ENCODE measurements at places on chromosomes 5 and 9. TPM values are rescaled to one million over a fixed set of nuclear protein-coding genes. Genes with fewer than 3 reads are reported as not detected.

EGR1 gene
- 0.97 TPM for total RNA-seq

MTAP gene
- 57.4 TPM for total RNA-seq

STKLD1 gene
- 2.0 TPM for total RNA-seq

DNA sequence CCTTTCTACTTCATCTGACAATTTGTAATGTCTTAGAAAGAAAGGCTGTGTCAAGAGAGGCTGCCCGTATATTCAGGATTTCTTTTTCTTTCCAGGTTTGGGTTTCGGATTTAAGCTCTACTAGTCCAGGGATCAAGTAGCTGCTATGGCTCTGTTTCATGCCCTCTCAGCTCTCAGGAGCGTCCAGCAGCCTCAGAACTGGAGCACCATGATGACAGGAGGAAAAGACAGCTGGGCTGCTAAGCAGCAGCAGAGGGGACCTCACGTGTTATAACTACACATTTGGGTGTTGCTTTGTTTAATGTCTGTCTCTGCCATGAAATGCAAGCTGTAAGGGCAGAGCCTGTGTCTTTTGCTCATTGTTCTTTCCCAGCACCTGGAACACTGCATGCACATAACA lies 28.5 kb downstream of the TBC1D2 start:
- peaks cover 2% of the 10 kb centered on the region for H3K36me3 ChIP-seq
- H3K27me3 ChIP-seq = no peaks in the 10 kb centered on the region
- DNase-seq = no peak
- peaks cover 6% of the 10 kb centered on the region for H3K4me1 ChIP-seq
- H3K4me3 ChIP-seq = no peak overlapping the region

DNA sequence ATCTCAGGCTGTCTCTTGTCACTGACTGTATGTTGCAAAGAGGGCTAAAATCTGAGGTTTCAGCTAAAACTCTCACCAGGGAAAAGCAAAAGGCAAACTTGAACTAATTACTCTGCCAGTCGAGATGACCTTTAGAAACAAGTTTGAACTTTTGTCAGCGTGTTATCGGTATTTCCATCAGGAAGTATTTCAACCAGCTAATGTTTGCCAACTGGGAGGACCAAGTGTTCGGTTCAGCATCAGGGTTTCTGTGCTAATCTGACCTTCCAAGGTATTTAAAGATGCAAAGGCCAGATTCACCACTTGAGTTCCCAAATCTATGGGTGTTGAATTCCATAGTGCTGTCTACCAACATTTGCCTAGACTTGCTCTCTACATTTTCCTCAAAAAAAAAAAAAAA lies 230.5 kb downstream of the SLIT3 start:
- no peak overlapping the region for H3K4me3 ChIP-seq
- peaks cover 4% of the 10 kb centered on the region for H3K27me3 ChIP-seq
- H3K4me1 ChIP-seq = no peaks in the 10 kb centered on the region
- no peak for DNase-seq

- H3K27me3 ChIP-seq = no peaks in the 10 kb centered on the region
- H3K4me1 ChIP-seq = no peaks in the 10 kb centered on the region
- no peak overlapping the region for H3K4me3 ChIP-seq
- no peak for DNase-seq
- H3K36me3 ChIP-seq = no peaks in the 10 kb centered on the region
- no peak overlapping the region for H3K27ac ChIP-seq
These were observed 170.2 kb downstream of the RANBP17 start for GRCh38 chr5:171031977-171032376.

DNA sequence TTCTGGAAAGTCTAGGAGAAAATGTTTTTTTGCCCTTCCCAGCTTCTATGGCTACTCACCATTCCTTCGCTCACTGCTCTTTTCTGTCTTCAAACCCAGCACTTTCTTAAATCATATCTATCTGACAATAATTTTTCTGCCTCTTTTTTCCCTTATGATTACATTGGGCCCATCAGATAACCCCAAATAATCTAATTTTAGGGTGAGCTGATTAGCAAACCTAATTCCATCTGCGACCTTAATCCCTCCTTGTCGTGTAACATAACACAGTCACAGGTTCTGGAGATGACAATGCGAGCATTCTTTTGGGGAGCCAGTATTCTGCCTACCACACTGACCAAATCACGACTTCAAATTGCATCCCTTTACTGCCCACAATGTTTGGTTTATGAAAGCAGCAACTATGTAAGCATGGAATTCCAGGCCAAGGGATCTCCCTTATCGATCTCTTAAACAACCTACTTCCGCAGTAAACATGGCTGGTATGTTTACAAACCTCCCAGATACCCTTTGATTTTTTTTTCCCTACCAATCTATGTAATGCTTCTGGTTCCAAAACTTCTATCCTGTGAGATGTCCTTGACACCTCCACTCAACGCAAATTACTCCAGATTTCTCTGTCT lies 2122.2 kb downstream of the MAT2B start:
- H3K27me3 ChIP-seq = no peaks in the 10 kb centered on the region
- no peak overlapping the region for H3K4me3 ChIP-seq
- no peak overlapping the region for H3K27ac ChIP-seq
- H3K4me1 ChIP-seq = peaks cover 6% of the 10 kb centered on the region
- no peaks in the 10 kb centered on the region for H3K36me3 ChIP-seq

DNA sequence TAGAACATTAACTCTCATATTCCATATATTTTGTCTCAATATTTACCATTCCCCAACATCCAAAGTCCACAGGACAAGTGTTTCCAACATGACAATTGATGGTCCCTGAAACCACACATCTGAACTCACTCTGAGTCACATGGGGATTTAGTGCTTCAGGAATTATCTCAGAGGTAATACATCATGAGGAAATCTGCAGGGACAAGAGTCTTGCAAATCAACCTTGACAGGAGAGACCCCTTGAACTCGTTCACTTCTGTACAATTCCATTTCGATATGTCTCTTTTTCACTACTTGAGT lies 119.7 kb upstream of the ABCA1 start:
- H3K36me3 ChIP-seq = peaks cover 3% of the 10 kb centered on the region
- DNase-seq = no peak
- H3K4me3 ChIP-seq = no peak overlapping the region
- H3K4me1 ChIP-seq = peaks cover 19% of the 10 kb centered on the region
- no peaks in the 10 kb centered on the region for H3K27me3 ChIP-seq
- H3K27ac ChIP-seq = no peak overlapping the region

GRCh38 chr9:76868897-76869296 lies 37.0 kb downstream of the PRUNE2 start:
- no peak overlapping the region for H3K4me3 ChIP-seq
- DNase-seq = no peak
- no peak overlapping the region for H3K27ac ChIP-seq
- H3K36me3 ChIP-seq = no peaks in the 10 kb centered on the region
- peaks cover 9% of the 10 kb centered on the region for H3K27me3 ChIP-seq

DNA sequence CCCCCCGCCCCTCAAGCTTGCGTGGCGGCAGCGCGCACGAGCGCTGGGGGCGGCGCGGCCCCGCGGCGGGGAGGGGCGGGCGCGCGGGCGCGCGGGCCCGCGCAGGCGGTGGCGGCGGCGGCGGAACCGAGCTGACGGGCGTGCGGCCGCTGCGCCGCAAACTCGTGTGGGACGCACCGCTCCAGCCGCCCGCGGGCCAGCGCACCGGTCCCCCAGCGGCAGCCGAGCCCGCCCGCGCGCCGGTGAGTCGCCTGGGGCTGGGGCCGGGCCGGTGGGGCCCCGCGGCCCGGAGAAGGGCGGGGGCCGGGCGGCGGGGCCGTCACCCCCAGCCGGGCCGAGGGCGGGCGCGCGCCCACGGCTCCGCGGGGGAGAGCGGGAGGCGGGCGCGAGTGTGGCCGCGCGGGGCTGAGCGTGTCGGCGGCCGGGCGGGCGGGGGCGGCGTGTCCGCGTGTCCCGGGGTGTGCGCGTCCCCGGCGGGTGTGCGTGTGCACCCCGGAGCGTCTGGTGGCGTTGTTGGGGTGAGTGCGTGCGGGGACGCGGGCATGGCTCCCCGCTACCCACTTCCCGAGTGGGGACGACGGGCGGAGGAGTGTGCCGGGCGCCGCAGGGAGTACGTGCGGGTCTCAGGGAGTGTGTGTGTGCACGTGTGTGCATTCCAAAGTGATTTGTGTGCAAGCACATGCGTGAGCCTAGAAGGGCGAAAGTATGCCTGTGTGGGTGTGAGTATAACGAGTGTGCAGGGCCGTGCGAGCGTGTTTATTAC lies at the start of gene NEK6:
Gene NEK6, plus strand, starts transcription at position 106 of the 763 bp plus-strand sequence. CDS start 44,016 bp downstream, outside the sequence.
- peak within 1 kb of the TSS; percentile 80 for H3K27ac ChIP-seq
- DNase-seq = no peak
- peak within 1 kb of the TSS; percentile 86 for H3K4me3 ChIP-seq

- peaks cover 3% of the 10 kb centered on the region for H3K4me1 ChIP-seq
- no peaks in the 10 kb centered on the region for H3K36me3 ChIP-seq
- peaks cover 36% of the 10 kb centered on the region for H3K27me3 ChIP-seq
- H3K4me3 ChIP-seq = peak within 1 kb of the TSS; percentile 63
These were observed at the start of gene RXRA for GRCh38 chr9:134325813-134326723. RXRA (plus strand) TSS chr9:134326455; CDS start chr9:134326632, 177 bp downstream.

DNA sequence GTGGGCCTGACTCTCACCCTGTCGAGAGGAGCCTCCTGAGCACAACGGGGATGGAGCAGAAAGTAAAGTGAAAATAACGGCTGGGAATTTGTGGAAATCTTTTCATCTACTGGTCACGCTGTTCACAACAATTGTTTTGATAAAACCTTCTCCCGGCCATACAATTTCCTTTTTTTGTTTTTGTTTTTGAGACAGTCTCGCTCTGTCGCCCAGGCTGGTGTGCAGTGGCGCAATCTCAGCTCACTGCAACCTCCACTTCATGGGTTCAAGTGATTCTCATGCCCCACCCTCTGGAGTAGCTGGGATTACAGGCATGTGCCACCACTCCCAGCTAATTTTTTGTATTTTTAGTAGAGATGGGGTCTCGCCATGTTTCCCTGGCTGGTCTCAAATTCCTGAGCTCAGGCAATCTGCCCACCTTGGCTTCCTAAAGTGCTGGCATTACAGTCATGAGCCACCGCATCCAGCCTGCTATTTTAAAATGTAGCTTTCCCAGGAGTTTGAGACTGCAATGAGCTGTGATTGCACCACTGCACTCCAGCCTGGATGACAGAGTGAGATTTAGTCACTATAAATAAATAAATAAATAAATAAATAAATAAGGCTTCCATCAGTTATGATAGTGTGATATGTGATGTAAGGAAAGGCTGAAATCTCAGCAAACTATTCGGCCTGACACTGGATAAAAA lies 73.5 kb upstream of the PTGER4 start:
- no peak overlapping the region for H3K4me3 ChIP-seq
- H3K36me3 ChIP-seq = peaks cover 6% of the 10 kb centered on the region
- DNase-seq = no peak
- no peaks in the 10 kb centered on the region for H3K27me3 ChIP-seq

DNA sequence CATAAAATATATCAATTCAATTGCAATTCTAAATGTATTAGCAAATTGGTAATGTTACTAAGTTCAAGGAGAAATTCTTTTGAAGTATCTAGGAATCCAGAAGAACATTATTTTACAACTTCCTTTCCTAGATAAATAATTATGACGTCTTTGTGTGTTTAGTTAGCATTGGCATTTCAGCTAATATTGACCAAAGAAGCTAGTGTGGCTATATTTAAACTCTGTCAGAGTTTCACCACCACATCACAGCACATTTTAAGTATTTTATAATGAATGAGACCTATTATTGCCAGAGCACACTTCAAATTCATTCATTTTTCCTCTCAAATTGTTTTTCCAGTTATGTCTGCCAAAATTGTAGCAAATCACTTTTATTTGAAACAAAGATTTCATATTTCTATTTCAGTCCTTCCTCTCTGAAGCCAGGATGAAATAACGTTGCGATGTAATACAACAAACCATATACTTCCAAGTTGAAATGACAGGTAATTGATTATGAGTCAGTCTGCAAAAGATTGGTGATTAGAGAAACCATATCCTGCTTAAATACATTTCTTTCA lies 18.9 kb downstream of the PLK2 start:
- H3K27ac ChIP-seq = no peak overlapping the region
- H3K36me3 ChIP-seq = no peaks in the 10 kb centered on the region
- no peak overlapping the region for H3K4me3 ChIP-seq
- H3K27me3 ChIP-seq = peaks cover 10% of the 10 kb centered on the region
